ENCODE measurements at places on chromosomes 1 and 21.

GRCh38 chr1:10530281-10530740, 55.6 kb downstream of the PEX14 start:
- DNase-seq, result no peak

DNA sequence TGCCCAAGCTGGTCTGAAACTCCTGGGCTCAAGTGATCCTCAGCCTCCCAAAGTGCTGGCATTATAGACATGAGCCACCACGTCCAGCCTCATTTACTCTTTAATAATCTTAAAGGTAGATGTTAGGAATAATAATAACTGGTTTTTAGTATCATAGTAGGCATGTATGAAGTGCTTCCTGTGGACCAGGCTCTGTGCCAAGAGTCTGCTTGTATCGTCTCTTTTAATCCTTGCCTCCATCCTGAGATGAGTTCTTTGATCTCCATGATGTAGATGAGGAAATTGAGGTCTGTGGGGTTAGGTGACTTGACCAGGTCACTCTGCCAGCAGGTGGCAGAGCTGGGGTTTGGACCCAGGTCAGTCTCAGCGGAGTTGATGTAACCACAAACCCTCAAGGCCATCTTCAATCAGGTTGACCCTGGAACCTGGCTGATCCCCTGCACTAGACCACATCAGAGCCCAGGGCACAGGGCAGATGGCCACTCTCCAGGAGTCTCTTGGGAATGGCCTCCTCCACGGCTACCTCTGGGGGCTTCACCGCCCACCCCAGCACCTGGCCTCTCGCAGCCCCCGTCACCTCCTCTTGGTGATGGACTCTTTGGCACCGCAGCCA, 11.3 kb downstream of the EFHD2 start:
- DNase-seq, result no peak

DNA sequence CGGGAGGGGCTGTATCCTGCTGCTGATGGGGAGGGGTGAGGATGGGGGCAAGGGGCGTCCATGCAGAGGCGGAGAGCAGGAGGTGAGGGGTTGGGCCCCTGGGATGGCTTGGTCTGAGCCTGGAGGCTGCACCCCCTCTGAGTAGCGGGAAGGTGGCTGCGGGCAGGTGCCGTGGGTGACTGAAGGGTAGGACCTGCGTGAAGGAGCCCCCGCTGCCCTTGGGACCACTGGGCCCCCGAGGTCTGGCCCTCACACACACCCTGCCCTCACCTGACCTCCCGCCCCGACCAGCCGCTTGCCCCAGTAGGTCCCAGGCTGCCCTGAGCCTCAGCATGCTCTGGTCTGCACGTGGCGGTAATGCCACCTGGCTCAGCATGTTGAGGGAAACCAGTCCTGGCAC, 12.8 kb upstream of the SKI start:
- no peak for DNase-seq

DNA sequence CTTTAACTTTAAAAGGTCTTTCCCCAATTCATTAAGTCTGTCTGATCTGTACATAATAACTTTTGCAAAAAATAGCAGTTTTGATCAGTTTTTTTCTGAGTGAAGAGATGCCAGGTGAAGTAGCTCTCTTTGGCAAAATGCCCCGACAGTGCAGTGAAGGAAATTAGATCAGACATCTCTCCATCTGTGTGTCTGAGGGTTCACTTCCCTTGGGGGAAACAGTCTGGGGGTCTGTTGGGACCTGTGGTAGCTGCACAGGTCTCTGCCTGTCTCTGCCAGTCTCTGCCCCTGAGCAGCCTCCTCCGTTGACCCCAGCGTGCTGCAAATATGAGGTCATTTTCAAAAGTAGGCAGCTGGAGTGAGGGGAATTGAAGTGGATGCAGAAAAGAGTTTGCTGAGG, 54.5 kb downstream of the TBCE start:
- no peak for DNase-seq

DNA sequence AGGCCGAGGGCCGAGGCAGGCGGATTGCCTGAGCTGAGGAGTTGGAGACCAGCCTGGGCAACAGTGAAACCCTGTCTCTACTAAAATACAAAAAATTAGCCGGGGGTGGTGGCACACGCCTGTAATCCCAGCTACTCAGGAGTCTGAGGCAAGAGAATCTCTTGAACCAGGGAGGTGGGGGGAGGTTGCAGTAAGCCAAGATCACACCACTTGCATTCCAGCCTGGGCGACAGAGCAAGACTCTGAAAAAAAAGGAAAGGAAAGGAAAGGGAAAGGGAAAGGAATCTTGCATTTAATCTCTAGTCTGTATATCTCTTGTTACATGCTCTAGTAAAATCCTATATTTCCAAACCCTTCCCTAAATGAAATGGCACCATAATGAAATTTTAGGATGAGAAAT, 328.3 kb upstream of the ADGRL2 start:
- DNase-seq, result no peak

GRCh38 chr1:190975827-190976226, 498.2 kb upstream of the BRINP3 start:
- no peak for DNase-seq

DNA sequence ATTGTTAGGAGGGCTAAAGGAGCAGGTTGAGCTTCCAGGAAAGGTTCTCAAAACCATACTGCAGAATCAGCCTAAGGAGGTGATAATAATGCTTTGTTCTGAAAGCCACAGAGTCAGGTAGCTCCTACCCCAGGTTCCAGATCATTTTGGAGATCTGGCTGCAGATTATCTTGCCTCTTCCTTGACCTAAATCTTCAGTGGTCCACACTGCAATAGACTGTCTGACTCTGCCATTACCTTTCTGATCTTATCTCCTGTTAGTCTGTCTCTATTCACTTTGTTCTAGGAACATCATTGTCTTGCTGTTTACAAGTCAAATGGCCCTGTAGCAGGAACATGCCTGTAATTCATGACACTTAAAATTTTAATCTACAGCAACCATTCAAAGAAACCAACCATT, 73.0 kb downstream of the HS2ST1 start:
- no peak for DNase-seq

GRCh38 chr1:228176024-228176395, 10.4 kb downstream of the IBA57 start:
- DNase-seq, result no peak

GRCh38 chr1:31805318-31805717, 10.5 kb downstream of the SPOCD1 start:
- no peak for DNase-seq

GRCh38 chr1:48341221-48341620, 118.7 kb downstream of the SLC5A9 start:
- DNase-seq, result no peak

DNA sequence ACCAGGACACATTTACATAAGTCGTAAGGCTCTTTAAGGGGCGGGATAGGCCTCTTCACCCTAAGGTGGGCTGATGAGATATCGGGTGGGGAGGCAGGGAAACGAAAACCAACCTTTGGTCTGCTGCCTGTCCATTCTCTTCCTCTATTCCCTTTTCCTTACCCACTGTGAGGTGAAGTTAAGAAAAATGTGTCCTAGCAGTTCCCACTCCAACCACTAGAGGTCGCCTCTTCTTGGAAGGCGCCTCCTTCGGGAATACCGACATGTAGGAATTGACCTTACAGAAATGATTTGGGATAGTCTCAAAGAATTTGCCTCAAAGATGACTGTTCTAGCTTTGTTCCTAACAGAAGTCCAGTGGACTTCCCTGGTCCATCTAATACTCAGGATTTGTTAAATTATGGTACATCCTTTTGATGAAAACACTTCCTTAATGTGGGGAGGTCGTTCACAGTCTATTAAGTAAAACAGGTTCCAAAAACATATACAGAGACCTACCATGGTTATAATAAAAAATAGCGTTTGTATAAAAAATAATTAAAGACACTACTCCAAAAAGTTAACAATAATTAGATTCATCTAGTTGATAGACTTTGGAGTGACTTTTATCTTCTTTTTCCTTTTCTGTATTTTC, 14.1 kb downstream of the AZIN2 start:
- no peak for DNase-seq

DNA sequence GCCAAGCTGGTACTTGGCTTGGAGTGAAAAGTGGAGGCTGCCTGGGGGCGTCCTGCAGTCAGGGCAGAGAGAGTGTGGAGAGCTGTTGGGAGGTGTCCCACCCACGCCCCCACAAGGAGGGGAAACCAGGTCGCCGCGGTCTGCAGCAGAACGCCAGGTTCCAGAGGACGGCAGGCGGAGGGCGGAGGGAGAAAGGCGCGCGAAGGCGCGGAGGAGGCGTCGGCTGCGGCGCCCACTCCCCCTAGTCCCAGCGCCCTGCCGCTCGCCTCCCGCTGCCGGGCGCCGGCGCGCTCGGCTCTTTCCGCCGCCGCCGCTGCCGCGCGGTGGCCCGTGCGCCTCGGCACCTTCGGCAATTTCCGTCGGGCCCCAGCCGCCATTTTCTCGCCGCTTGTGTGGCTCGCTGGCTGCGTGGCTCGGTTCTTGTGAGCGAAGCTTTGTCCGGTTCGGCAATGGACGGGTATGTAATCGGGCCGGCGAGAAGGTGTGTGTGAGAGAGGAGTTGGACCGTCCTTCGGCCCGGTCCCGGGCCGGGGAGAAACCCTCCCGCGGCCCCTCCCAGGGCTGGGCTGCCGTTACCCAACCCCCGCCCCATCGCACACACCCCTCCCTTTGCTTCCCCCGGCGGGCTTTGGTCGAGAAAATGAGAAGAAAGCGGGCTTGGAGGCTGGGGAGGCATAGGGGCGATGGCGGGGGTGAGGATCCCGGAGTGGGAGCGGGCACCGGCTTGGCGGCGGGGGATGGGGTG, at the start of gene PTBP2:
PTBP2 (plus strand) TSS at position 369 of the 745 bp plus-strand sequence; CDS start at position 450, 81 bp downstream.
- DNase-seq, result peak; percentile 72

- no peak for DNase-seq
Measured at GRCh38 chr1:64378826-64379225, 91.1 kb upstream of the CACHD1 start.

DNA sequence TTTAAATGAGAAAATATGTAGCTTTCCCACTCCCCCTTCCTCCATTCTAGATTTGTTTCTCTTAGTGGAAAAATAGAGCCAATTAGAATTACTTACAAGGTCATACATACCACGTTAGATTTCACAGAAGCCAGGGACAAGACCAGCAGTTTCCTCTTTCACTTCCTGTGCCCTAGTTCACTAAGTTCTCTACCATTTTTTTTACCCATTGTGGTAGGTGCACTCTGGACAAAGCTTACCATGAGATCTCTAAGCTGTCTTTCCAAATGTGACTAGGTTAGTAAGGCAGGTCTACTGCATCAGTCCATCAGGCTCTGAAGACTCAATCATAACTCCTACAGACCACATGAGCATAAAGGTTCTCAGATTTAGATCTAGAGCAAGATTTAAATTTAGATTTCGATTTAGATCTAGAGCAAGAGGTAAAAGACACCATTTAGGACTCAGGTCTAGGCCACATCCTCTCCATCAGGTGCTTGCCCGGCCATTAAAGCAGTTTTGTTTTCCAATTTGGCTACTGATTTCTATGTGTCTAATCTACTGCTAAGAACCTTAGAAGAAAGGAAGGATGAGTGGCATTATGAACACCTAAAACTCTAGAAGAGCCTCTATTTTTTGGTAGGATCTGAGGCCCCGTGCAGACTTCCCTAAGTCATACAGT, 235.3 kb downstream of the FAF1 start:
- no peak for DNase-seq

GRCh38 chr1:172600615-172601014, 58.3 kb upstream of the FASLG start:
- no peak for DNase-seq

GRCh38 chr1:216841165-216841564, 117.9 kb upstream of the ESRRG start:
- DNase-seq, result no peak

DNA sequence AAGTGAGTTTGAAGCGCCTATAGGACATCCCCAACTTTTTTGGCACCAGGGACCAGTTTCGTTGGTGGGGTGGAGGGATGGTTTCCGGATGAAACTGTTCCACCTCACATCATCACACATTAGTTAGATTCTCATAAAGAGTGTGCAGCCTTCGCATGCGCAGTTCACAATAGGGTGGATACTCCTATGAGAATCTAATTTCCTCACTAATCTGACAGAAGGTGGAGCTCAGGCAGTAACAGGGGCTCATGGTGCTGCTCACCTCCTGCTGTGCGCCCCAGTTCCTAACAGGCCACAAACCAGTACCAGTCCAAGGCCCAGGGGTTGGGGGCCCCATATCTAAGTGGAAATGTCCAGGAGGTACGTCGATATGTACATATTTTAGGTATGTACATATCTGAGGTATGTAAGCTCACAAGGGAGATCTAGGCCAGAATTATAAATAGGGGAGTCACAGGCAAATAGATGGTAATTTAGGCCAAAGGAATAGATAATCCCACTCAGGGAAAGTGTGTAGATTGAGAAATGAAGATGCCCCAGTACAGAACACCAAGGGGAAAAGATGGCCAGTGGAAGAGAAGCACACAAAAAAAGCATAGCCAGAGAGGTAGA, 27.5 kb upstream of the RASAL2 start:
- no peak for DNase-seq

DNA sequence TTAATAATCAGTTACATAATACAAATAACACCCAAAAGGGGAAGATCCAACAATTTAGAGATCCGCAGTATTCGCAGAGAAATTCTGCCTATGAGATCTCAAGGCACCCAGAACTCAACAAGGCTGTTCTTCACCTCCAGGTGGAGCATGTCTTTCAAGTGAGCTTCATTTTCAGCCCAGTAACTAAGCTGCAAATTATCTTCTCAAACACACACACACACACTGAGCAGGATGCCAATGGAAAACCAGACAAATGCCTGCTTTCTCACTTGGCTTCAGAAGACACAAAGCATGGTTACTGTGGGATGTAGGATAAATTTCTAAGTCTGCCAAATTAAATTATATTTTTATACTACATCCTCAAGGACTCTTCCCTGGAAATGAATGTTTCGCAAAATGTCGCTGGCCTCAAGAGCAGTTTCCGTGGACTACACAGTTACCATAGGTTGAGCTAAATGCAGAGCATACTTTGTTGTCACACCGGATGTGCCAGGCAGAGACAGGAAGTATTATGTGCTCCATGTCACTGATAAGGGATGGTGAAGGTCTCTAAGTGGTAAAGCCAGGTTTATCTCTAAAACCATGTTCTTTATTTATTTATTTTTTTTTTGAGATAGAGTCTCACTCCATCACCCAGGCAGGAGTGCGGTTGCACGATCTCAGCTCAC, 30.3 kb downstream of the UBR4 start:
- peak; percentile 10 for DNase-seq

DNA sequence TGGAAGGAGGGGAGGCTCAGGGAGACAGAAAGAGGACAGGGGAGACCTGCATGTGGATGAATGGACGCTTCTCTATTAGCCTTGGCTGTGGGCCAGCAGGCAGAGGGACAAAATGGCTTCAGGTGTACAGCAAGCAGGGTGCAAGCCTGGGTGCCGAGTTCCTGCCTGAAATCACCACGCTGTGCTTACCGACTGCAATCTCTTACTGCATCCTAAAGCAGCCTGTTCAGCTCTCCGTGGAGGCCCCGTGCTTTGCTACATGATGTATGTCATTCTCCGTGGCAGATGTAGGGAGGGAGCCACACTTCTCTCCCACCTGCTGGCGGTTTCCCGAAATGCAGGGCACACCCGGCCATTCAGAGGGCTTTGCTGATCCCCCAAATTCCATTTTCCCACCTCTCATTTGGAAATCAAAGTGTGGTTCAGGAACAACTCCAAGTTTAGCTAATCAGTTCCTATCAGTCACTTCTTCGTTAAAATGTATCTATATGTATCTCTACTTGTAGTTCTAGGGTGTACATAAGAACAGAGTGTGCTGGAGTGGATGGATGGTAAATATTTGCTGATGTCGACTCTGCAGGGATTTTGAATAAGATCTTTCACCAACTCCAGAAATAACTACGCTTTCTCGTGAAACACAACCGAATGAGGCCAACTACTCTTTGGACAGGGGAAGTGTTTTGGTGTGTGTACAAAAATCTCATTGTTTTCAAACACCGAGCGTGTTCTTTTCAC, 122.3 kb upstream of the BACE2 start:
- no peak for DNase-seq
